ENCODE measurements at places on chromosomes 7 and 10.
A peak's percentile ranks its signal among the peaks of the same experiment; 100 is the strongest.

DNA sequence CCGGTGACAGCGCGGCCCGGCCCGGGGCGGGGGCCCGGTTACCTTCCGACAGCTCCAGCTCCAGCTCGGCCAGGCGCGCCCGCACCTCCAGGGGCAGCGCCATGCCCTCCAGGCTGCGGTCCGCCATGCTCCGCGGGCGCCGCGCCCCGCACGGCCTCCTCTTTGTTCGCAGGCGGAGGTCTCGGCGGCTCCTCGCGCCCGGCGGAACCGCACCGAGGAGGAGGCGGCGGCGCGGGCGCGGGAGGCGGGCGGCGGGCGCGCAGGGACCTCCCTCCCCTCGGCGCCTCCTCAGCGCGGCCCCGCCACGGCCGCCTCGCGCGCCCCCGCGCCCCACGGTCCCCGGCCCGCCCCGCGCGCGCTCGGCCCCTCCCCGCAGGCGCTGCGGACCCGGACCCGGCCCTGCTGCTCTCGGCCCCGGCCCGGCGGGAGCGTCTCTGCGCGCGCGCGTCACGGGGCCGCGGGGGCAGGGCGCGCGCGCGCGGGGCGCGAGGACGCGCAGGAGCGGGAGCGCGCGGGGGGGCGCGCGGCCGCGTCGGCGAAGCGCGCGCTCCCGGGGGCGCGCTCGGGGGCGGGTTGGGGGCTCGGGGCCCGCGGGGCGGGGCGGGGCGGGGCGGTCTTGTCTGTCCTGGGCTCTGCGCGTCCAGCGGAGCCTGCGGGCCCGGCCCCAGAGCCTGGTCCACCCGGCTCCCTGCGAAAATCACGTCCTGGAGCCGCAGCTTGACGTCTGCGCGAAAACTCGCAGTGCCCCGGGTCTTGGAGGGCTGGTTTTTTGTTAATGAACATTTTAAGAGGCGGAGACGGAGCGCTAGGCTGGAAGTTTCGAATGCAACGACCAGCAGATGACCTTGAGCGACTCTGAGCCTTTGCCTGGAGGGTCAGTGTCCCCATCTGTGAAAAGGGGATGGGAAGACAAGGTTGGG, at the start of gene DIP2C:
Gene DIP2C, minus strand, starts transcription at position 217 of the 920 bp plus-strand sequence. Its CDS starts 90 bp downstream, at position 127.
- DNase-seq: no peak

DNA sequence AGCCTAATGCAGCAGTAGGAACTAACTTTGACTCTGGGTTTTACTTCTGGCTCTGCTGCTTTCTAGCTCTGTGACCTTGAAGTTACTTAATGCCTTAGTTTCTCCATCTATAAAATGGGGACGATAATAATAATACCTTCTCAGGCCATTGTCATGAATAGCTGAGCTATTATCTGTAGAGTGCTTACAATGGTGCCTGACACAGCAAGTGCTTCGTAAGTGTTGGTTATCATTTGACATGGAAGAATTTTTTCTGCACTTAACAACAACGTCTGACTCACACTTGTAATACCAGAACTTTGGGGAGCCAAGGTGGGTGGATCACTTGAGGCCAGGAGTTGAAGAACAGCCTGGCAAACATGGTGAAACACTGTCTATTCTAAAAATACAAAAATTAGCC, 140.5 kb downstream of the ARL4A start:
- peak; percentile 4 for DNase-seq

- DNase-seq: no peak
These were observed 86.9 kb upstream of the MKI67 start for GRCh38 chr10:128213156-128213555.

GRCh38 chr10:47449102-47449978, 34.6 kb downstream of the ANXA8 start:
- DNase-seq: no peak

GRCh38 chr10:4183761-4184261, 398.8 kb upstream of the KLF6 start:
- no peak for DNase-seq

DNA sequence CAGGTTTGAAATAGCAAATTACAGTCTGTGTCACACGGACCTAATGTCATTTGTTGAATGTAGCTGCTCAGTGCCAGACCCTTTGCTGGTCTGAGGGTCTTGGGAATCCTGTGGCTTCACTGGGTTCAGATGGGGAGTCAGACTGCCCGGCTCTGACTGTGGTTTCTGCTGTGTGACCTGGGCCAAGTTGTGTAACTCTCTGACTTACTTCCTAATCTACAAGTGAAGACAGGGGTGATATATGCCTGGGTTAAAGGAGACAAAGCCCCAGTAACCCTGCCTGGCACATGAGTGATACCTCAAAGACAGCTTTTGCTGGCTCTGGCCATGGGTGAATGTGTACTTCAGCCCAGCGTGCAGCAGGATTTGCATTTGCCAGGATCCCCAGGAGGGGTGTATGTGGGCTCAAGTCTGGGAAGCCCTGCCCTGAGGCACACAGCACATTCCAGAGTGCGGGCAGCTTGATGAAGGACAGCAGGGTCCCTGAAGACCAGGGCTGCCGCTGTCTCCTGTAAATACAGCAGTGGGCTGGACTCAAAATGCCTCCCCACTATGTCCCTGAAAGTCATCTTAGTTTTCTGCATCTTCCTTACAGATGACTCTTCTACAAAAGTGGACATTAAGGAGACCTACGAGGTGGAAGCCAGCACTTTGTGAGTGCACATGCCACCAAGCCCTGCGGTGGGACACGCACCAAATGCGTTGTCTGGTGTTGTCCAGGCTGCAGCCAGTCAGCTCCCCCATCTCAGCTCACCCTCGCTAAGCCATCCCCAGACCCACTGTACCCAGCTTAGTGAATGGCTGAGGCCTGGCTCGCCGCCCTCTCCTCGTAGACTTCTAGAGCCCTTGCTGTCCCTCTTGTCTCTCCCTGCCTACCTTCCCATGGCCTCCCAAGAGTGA, 16.4 kb downstream of the NACAD start:
- no peak for DNase-seq

DNA sequence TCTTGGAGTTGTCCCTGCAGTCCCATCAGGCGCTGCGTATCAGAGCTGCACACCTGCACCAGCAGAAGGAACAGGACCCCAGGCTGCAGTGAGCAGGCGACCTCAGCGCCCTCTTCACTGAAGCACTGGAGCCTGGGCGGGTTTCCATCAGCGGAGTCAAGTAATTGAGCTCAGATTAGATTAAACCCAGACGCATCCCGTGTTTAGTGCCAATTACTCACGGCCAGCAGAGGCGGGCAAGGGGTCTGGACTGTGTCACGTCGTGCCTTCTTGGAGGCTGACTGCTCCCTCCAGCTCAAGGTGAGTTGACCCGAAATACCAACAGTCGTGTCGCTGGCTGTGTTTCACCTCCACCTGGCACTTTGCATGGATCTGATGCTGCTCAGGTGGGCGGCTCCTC, 123.6 kb downstream of the CXCL12 start:
- DNase-seq: no peak

DNA sequence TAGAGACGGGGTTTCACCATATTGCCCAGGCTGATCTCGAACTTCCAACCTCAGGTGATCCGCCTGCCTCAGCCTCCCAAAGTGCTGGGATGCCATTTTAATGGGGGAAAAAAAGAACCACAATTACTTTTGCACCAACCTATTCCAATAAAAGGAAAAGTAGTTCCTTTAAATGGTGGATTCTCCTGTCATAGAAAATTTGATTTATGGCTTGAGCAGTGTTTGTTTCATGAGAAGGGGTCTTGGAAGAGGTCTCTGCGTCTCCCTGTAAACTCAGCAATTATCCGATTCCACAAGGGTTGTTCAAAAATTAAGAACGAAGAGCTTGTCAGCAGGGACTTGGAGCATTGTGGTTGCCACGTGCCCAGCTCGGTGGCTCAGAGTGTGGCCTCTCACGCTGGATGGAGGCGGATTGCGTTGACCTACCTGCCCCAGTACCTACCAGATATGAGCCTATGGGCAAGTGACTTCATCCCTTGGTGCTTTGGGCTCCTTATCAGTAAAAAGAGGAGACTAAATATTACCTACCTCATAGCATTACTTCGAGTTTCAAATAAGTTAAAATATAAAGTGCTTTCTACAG, 2.8 kb upstream of the TRIP6 start:
- no peak for DNase-seq

GRCh38 chr7:121874298-121874697, 1.3 kb downstream of the PTPRZ1 start:
- no peak for DNase-seq

- no peak for DNase-seq
These were observed 610 bp downstream of the AVPI1 start for GRCh38 chr10:97686301-97686961.

GRCh38 chr7:134811765-134812164, 32.3 kb downstream of the CALD1 start:
- no peak for DNase-seq

- DNase-seq: no peak
These were observed 683.9 kb downstream of the XPNPEP1 start for GRCh38 chr10:109239371-109239770.

GRCh38 chr7:98687111-98687751, 70.1 kb downstream of the NPTX2 start:
- DNase-seq: no peak

DNA sequence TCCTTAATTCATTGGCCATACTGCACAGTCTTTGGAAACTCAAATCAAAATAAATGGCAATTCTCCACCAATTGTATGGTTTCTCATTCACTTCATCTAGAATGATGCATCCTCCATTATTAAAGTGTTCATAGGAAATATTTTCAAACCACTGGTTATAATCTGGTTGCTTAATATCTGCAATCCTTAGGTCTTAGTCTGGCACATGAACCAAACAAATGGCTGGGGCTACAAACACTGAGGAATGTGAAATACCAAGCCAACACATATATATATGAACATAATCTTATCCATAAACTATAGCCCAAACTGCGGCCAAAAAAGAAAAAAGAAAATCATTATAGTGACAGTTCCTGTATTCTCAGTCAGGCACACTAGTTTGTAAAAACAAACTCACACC, 5.7 kb upstream of the MSS51 start:
- no peak for DNase-seq
